ENCODE measurements at places on chromosomes 1 and 21.

- DNase-seq = no peak
These were observed 2.7 kb downstream of the MAPKAPK2 start for GRCh38 chr1:206687251-206687914.

DNA sequence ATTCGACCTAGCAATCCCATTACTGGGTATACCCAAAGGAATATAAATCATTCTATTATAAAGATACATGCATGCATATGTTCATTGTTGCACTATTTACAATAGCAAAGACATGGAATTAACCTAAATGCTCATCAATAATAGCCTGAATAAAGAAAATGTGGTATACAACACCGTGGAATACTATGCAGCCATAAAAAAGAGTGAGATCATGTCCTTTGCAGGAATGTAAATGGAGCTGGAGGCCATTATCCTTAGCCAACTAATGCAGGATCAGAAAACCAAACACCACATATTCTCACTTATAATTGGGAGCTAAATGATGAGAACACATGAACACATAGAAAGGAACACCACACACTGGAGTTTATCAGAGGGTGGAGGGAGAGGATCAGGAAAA, 69.5 kb upstream of the TNR start:
- no peak for DNase-seq

- DNase-seq = no peak
These were observed 40.4 kb downstream of the TRIM11 start for GRCh38 chr1:228366062-228366865.

DNA sequence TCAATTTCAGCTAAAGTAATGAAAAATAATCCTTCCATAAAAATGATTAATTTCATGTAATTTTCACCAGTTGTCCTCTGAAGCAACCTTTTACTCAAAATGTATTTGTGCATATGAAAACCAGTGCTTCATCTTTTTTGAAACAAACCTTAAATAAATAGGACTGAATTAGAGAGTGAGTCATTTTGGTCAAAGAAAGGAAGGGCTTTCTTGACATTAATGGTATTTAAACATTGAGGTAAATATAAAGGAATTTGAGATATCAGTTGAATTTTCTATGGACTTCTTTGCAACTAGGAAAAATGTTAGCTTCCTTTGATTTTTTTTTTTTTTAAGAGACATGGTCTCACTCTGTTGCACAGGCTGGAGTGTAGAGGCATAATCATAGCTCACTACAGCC, 38.7 kb downstream of the SNX7 start:
- DNase-seq = no peak

DNA sequence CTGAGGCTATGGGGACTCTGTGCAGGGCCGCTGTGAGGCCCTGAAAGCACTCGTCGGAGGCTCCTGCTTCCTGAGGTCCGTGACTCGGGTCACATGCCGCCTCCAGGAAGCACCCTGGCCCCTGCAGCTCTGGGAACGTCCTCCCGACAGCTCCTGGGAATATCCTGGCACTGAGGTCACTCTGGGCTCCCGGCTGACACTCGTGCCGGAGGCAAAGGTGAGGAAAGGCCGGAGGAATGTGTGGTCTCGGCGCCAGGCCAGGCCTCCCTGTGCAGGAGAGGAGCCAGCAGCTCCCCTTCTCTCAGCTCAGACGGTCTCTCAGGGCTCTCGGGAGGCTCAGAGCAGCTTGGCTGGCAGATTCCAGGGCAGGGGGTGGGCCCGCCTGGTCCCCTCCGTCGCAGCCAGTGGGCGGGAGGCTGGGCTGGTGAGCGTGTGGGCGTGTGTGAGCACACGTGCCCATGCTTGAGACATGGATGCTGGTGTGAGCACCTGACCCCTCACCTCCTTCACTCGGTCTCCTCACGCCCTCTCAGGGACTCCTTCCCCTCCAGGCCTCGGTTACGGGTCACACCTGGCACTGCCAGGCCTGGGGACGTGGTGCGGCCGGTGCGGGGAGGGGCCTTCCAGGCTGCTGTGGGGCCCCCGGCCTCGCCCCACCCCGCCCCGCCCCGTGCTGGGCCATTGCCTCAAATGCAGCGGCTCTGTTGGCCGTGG, 5.5 kb upstream of the RNF223 start:
- DNase-seq = peak; percentile 55

DNA sequence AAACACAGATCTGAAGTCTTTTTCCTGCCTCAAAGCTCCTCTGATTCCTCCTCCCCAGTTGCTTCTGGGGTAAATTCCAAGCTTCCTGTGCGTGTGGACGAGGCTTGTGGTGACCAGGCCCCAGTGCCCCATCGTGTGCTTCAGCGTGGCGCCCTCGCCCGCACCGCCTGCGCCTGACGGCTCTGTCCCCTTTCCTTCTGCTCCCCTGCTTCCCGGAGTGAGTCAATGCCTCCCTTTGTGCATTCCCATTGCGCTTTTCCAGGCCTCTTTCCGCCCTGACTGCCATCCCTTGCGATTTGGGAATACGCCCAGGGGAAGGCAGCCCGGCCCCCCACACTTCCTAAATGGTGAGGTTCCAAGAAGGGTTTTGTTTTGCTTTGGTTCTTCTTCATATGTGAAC, 36.3 kb downstream of the FAAP20 start:
- DNase-seq = no peak

GRCh38 chr1:21534674-21535378, 25.6 kb downstream of the ALPL start:
- peak; percentile 36 for DNase-seq

DNA sequence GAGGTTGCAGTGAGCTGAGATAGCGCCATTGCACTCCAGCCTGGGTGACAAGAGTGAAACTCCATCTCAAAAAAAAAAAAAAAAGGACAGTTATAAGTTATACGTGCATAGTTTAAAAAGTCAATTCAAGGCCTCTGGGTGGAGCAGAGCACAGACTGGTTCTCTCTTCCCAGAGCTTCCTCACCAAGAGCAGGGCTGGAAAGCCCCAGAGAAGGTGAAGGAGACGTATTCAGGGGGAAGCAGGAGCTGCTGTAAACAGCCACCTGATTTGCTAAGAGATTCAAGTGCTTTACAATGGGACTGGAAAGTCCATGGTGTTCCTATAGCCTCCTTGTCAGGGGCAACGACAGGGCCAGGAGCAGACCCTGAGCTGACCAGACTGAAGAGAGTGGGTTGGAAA, 85.0 kb upstream of the LYST start:
- DNase-seq = no peak

DNA sequence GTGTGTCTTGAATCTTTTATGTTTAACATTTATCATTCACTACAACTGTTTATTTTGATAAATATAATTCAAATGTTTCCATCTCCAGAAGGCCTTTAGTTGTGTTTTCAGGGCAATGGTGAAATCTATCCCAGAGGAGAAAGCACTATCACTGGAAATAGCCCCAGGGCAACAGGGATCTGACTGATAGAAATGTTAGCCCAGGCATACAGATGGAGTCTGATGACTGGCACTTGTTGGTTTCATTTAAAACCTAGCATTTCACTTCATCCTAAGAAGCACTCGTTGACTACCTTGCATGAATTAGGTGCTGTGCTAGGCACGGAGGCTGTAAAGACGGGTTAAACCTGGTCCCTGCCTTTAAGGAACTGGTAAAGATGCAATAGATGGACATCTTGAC, 103.1 kb downstream of the C1orf21 start:
- DNase-seq = no peak

DNA sequence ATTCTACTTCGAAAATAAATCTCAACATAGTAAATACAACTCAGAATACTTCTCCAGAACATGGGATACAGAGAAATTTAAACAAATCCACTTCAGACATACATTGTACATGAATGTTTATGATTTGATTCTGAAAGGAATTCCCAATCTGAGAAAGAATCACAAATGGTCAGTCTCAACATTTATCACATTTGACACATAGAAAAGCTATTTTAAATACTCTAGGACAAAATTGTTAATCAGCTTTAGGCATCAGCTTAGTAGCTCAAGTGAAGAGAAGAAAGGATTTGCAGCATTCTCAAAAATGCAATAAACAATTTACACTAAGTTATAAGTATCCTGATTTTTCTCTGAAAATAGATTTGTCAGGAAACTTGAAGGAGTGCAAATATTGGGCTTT, 184.8 kb downstream of the PTPRC start:
- no peak for DNase-seq

- DNase-seq = no peak
These were observed 33.0 kb downstream of the NTPCR start for GRCh38 chr1:232983375-232983774.

GRCh38 chr1:228156941-228157728, 7.4 kb downstream of the GJC2 start:
- peak; percentile 60 for DNase-seq

DNA sequence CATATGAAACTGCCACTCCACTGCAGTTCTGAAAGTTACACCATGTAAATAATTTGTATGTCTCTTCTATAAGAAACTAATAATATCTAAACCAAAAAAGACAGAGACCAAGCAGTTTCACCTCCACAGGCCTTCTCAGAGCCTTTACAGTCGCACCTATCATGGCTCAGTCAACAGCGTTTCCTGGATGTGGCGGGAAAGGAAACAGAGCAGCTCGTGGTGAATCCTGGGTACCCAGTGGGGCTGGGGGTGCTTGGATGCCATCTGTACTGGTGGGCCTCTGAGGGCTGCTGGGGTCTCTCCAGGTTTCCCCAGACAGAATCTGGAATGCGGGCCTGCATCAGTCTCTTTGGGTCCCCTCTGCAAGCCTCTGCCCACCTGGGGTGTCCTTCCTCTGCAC, 100.2 kb upstream of the CASZ1 start:
- no peak for DNase-seq

GRCh38 chr1:30664103-30664755, 59.2 kb downstream of the MATN1 start:
- no peak for DNase-seq

GRCh38 chr21:39675993-39676661, 63.4 kb downstream of the B3GALT5 start:
- no peak for DNase-seq

- DNase-seq = peak; percentile 25
These were observed at the start of gene NTRK1 for GRCh38 chr1:156860628-156861423. Gene NTRK1 (plus strand): TSS chr1:156860865. CDS start chr1:156860935, 70 bp downstream.

DNA sequence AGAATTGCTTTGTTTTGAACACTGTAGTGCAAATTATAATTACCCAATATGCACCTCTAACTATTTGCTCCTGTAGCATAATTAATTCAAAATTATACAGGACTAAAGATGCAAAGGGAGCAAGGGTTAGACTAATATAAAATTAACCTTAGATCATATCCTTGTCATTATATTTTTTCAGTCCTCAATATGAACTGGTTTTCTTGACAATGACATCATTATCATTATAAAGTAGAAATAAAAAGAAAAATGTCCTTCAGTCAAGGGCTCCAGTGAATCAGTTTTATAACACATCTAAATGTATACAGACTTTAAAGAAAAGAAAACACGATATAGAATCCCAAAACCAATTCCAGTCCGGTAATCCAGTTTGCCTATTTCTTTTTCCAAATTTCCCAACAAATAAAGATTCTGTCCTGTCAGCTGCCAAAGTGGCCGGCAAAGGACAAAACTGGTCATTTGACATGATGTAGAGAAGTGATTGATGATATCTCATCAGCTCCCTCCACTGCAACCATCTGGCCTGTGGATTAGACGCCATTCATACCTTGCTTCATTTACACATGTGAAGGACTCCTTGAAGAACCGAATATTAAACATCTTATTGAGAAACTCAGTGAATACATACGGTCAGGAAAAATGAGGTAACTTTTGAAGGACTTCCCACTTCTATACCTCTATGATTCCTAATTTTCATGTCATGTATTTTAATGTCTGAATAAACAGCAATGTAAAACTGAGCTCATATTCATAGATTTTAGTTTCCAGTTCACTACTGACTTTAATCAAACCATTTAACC, 15.5 kb downstream of the DPYD start:
- no peak for DNase-seq

GRCh38 chr1:160997323-160998038, 23.5 kb downstream of the F11R start:
- DNase-seq = peak; percentile 71

DNA sequence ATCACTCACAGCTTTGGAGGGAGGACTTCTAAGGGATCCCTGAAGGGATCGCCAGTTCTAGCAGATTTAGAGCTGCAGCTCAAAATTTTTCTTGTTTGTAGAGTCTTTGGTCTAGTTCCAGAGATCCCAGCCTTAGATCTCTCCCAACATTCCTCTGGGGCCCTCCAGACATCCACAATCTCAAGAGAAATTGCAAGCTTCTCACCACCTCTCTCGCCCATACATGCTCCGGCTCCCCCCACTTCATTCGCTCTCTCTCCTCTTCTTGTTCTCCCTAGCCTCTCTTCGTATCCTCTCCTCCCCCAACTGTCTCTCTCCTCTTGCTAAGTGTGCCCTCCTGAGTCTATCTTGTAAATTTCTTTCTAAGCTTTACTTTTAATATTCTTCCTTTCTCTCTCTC, 15.1 kb upstream of the TUT4 start:
- DNase-seq = peak; percentile 33

DNA sequence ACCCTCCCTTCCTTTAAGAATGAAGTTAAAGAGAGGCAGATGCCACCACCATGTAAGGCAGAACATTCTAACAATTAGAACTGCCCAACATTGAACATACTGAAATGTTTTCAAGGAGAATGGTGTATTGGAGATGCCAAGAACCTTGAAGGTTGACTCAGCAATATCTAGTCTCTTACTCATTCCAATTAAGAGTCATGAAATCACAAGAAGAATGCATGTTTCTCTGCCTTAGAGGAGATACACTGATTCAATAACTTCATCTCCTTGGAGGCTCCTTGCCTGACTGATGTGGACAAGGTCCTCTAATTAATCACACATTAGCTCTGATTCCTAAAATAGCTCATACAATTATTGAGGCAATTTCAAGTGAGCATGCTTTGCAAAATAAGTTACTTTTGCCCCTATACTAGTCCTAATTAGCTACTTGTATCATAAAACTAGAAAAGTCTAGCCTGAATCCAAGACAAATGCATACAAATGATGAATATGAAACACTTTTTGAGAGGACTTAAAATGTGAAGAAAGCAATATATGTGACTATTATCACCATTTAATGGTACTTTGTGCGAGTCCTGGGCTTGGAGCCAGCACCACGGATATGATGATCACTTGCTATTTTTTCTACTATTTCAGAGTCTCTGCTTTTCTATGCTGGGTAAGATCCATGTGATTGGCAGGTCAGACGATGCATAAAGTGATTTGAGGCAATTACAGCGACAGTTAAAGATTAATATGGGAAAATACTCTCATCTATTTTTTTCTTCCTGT, 114.5 kb downstream of the DSCAM start:
- DNase-seq = no peak

- DNase-seq = no peak
These were observed 71.2 kb downstream of the CASZ1 start for GRCh38 chr1:10724948-10725847.

GRCh38 chr1:112110031-112110430, 120.6 kb upstream of the KCND3 start:
- no peak for DNase-seq
